ENCODE measurements at places on chromosomes 7 and 10. TPM values are rescaled to one million over a fixed set of nuclear protein-coding genes. Genes with fewer than 3 reads are reported as not detected.

DNA sequence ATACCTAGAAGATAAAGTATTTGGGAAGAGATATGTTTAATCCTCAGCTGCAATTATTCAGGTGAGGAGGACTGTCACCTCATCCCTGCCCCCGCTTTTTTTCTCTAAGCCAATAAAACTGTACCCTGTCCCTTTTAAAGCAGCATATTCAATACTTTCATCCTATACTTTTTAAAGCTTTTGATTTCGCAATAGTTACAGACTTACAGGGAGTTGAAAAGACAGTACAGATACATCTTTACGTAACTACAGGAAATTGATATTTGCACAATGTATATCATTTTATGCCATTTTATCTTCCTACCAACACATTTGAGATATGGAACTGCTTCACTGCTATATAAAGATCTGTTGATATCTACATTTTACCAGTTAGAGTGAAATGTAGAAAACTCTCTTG, 47.6 kb downstream of the STK17A start:
- no peak for DNase-seq

- DNase-seq = no peak
Measured at GRCh38 chr10:5040781-5041470, 37.3 kb upstream of the AKR1C2 start.

GRCh38 chr7:132240262-132240661, 336.0 kb downstream of the PLXNA4 start:
- DNase-seq = no peak

- no peak for DNase-seq
Measured at GRCh38 chr7:148382596-148382995, 208.0 kb upstream of the C7orf33 start.

DNA sequence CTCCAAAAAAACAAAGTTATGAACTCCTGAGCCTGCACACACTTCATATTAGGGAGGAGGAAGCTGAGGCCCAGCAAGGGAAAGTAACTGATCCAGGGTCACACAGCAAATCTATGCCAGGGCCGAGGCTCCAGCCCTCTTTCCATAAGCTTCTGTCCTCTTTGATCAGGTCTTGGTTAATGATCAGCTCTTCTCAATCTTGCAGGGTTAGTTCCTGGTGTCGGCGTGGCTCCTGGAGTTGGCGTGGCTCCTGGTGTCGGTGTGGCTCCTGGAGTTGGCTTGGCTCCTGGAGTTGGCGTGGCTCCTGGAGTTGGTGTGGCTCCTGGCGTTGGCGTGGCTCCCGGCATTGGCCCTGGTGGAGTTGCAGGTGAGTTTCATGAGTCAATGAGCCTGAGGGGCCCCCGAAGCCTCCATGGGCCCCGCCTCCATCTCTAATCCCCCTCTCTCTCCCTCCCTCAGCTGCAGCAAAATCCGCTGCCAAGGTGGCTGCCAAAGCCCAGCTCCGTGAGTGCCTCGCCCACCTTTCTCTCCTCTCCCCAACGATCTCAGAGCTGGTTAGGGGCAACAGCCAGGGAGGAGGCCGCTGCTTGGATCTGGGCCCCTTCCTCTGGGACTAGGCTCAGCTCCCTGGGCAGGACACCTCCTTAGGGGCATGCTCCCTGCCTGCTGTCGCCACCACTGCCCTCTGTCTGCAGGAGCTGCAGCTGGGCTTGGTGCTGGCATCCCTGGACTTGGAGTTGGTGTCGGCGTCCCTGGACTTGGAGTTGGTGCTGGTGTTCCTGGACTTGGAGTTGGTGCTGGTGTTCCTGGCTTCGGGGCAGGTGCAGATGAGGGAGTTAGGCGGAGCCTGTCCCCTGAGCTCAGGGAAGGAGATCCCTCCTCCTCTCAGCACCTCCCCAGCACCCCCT, 23.7 kb upstream of the LIMK1 start:
- DNase-seq = peak; percentile 40

The AQP1 gene
- total RNA-seq = 2.8 TPM

Data from fibroblast of the aortic adventitia (primary cell).